Keratinocyte (primary cell): ENCODE measurements at places on chromosomes 12 and 14.

GRCh38 chr14:68953196-68953555, 25.9 kb downstream of the ACTN1 start:
- DNase-seq: no peak

DNA sequence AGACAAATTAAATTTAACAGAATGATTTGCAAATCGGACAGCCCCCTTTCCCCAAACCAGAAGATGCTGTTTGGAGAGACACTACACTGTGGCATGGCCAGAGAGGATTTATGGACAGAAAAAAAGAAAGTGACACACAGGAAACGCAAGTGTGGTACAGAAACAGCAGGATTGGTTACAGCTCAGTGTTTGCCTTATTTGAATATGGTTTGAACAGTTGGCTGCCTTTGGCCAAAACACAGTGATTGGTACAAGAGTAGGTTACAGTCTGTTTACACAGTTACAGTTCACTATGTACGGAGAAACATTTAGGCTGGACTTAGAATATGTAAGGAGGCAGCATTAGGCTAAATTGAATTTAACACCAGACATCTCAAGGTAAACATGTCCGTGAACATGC, 335.3 kb downstream of the NPAS3 start:
- DNase-seq: no peak

GRCh38 chr12:50545213-50545612, 40.4 kb downstream of the DIP2B start:
- DNase-seq: no peak

DNA sequence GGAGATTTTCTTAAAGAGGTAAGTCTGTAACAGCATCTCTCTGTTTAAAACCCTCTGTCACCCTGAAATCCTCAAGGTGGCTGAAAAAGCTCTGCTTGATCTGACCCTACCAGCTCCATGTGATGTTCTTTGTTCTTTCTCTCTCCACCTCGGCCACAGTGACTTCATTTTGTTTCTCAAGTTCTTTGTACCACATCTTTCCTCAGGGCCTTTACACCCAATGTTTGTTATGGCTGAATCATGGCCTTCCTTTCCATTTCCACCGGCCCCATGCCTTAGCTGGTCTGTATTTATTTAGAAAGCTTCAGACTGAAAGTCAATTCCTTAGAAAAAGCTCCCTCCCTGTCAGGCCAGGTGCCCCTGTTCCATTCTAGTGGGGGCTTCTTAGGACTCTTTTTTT, 431.2 kb downstream of the NAV3 start:
- no peak for DNase-seq

DNA sequence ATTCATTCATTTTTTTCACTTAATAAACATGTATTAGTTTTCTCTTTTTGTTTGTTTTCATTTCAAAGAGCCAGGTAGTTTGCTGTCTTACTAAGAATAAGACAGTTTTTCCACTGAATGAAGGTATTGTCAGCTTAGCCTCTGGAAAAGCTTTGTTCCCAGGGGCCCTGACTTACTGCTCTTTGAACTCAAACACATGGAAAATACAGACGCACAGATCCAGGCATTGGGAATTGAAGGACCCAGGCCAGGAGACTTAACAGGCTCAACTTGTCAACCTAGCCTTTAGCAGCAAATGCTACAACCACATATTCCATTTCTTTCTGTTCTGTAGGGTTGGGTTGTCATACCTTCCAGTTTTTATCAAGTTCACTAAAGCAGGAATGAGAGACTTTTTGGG, 38.5 kb upstream of the SLCO1C1 start:
- DNase-seq: no peak

DNA sequence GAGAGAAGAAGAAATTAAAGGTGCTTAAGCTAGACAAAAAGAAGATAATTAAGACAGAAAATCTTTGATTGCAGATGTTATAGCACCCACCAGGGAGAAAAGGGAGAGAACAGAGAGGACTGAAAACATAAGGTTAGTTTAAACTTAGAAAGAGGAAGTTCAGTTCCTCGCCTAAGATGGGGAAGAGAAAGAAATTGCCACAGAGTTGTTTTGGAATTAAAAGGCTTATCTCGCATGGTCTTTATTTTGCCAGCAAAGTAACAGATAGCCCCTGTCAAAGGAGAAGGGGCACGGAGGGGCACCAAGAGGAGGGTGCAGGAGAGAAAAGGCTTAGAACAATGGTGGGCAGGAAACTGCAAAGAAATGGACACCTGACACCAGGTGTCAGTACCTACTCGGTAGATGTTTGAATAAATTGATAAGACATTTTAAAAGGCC, 17.8 kb upstream of the OXA1L start:
- no peak for DNase-seq
